Progenitor cell of endocrine pancreas (in vitro differentiated cells): ENCODE measurements at places on chromosomes 12 and 14. TPM values are rescaled to one million over a fixed set of nuclear protein-coding genes. Genes with fewer than 3 reads are reported as not detected.

The DAAM1 gene
- 62.5 and 69.9 TPM in 2 replicates for total RNA-seq

The SLC39A9 gene
- 57.1 and 62.2 TPM in 2 replicates for total RNA-seq

The LLPH gene
- 20.8 and 22.4 TPM in 2 replicates for total RNA-seq

The LRP1-AS gene
- total RNA-seq, result not detected in 2 replicates

DNA sequence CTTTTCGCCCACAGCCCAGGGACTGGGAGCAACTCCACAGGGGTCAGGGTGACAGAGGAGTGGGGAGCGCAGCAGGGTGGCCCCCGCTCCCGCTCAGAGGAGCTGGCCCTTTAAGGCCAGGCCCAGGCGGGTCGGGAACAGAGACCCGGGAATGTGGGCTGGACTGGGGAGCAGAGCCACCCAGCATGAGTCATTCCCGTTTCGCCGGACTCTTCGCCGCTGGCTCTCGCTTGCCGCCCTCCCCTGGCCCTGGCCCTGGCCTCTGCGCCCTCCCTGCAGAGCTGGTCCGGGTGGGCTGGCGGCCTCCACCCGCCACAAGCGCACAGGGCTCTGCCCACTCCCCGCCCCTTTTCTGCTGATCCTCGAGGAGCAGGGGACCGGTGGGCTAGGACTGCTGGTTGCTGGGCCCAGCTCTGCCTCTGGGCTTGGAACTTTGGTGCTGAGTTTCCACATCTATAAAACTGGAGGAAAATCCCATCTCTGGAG is 92.8 kb downstream of the NINJ2 start:
- peak; percentile 54 for DNase-seq

The TMEM19 gene
- 19.4 and 24.8 TPM in 2 replicates for total RNA-seq

GRCh38 chr12:88868050-88868449 is 287.8 kb upstream of the KITLG start:
- no peak for DNase-seq

DNA sequence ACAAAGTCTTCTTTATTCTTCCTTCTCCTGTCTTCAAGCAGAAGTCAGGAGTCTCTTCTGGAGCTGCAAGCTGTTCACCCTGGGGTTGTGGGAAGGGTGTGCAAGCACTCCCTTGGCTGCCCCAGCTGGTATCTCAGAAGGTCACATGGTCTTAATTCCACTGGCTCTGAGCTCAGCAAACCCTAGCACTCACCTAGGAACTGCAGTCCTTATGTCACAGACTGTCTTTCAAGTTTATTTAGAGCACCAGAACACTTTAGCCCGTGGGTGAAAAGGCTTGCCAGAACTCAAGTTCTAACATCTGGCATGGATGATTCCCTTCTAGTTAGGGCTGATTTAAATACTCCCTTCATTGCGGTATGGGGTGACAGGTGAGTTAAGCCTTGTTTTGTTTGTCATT is 379.0 kb downstream of the CCER1 start:
- DNase-seq, result no peak

- DNase-seq, result no peak
Observed at GRCh38 chr14:105899071-105899641, 372.8 kb downstream of the TMEM121 start.

DNA sequence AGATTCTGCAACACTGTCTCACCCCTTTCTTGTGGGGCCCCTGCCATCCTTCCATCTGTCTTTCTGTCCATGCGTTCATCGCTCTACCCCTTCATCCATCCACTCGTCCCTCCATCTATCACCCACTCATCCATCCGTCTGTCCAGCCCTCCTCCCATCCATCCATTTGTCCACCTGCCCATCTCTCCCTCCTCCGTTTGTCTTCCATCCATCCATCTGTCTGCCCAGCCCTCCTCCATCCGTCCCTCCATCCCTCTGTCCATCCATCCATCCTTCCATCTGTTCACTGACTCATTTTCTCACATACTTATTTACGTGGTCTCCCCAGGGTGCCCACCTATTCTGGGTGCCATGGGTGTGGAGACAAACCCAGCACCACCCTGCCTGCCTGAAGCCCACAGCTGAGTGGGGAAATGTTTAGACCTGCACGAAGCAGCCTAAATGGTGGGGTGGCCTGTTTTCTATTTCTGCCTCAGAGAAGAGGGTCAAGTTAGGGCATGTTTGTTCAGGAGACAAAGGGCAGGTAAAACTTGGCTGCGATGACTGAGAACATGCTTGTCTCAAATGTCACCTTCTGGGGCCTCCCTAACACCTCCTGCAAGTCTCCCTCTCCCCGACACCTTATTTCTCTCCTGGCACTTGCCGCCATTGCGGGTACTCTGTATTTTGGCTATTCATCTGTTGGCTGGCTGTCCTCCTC is 2.8 kb upstream of the SLC25A47 start:
- DNase-seq, result no peak

GRCh38 chr12:87439990-87440827 is 589.0 kb downstream of the C12orf50 start:
- no peak for DNase-seq

The KRT2 gene
- not detected in 2 replicates for total RNA-seq

DNA sequence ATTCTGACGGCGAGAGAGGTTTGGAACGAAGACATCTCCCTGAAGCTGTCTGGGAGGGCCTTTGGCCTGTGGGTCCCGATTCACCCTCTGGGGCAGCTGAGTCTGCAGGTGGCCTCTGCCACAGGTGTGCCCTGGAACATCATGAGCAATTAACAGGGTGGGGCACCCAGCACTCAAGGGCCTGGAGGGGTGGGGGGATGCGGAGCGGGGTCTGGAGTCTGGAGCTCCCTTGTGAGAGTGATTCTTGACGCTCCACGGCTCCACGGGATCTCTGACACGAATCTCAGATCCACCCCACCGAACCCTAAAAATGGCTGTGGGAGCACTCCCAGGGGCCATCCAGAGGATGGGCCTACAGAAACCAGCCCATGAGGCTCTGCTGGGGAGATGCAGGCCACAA is 8.3 kb downstream of the ITPK1 start:
- no peak for DNase-seq

The GNPNAT1 gene
- 19.9 and 25.3 TPM in 2 replicates for total RNA-seq

The DPPA3 gene
- total RNA-seq, result not detected in 2 replicates

The CAPZA3 gene
- 0.29 and 0.36 TPM in 2 replicates for total RNA-seq

The SLC38A1 gene
- total RNA-seq, result 144 and 146 TPM in 2 replicates

- no peak for DNase-seq
Observed at GRCh38 chr12:121933522-121934308, 15.3 kb downstream of the CFAP251 start.

GRCh38 chr12:104108755-104109445 is 29.1 kb downstream of the NFYB start:
- DNase-seq, result peak; percentile 59

- no peak for DNase-seq
Observed at GRCh38 chr12:89390802-89391673, 38.7 kb upstream of the DUSP6 start.
